ENCODE measurements at places on chromosomes 7 and 10.

- no peak for DNase-seq
These were observed 279.9 kb upstream of the MKLN1 start for GRCh38 chr7:131047651-131048304.

GRCh38 chr7:110095372-110096052, 995.4 kb upstream of the LRRN3 start:
- no peak for DNase-seq

DNA sequence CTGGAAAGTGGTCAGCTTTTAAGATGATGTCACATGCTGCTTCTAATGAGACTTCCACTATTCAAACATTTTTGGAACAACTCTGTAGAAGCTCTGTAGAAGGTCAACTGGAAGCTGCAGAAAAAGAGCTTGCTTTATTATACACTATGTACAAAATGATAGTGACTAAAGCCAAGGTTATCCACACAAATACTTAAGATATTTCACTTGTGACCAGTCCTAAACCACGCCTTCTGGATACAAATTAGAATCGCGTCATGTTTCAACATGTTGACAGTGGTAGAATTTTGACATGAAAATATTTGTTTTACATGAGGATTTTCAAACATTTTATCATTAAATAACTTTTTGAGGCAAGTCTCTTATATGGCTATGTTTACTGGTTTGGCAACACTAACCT, 499.6 kb upstream of the PHF14 start:
- DNase-seq, result no peak

GRCh38 chr7:70588191-70588921, 543.6 kb upstream of the GALNT17 start:
- no peak for DNase-seq

DNA sequence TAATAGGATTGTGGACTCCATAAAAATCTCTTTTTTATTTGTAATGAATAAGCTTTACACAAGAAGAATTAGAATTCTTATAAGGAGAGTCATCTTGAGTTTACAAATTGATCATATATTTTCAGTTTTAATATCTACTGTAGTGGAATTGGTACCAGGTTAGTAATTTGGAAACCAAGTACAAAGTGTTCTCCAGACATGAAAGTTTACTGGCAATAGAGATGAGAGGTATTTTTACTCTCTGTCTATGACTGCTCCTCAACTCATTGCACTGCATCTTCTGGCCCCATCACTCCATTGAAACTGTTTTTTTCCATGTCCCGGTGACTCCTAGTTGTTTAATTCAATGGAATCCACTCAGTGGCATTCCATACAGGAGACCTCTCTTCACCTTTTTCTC, 164.5 kb upstream of the SMIM30 start:
- DNase-seq, result no peak

GRCh38 chr10:131851346-131851745, 49.5 kb upstream of the PPP2R2D start:
- no peak for DNase-seq

DNA sequence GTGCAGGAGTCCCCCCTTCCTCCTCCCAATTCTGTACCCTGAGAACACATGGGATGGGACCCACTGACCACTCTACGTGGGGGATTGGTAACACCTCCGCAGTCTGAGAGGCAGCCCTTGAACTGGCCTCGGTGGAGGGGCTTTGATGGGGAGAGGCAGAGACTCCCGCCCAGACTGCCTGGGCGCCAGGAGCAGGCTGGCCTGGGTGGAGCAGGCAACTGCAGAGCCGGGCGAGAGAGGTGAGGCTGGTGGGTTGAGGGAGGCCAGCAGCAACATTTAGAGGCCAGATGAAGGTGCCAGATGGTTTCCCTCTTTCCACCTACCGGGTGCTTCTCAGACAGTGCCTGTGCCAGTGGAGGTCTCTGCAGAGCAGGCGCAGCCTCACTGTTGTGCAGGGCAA, 30.7 kb upstream of the ZNF467 start:
- DNase-seq, result no peak

DNA sequence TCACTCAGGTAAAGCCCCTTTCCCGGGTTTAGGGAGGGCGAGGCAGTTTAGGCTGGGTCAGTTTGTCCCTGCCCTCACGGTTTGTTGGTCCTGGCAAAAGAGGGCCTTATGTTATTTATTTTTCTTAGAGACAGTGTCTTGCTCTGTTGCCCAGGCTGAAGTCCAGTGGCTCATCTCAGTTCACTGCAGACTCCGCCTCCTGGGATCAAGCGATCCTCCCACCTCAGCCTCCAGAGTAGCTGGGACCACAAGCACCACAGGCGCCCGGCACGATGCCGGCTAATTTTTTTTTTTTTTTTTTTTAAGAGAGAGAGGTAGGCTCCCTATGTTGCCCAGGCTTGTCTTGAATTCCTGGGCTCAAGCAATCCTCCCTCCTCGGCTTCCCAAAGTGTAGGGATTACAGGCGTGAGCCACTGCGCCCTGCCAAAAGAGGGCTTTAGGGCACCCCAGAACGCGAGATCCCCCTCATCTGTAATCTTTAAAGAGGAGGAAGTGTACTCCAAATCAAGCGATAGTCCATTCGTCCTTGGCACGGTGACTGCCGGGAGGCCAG, 626 bp upstream of the BMS1 start:
- DNase-seq, result peak; percentile 61

DNA sequence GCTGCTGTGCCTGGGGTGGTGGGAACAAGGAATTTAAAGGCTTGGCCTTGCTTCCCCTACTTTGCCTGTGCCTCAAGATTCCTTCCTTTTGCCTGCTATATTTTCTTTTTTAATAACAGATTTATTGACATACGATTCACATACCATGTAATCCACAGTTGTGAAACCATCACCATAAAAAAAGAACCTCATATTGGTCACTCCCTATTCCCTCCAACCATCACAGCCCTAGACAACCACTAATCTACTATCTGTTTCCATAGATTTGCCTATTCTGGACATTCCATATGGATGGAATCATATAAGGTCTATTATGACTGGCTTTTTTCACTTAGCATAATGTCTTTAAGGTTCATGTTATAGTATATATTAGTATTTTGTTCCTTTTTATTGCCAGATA, 59.3 kb upstream of the TRIM8 start:
- no peak for DNase-seq

DNA sequence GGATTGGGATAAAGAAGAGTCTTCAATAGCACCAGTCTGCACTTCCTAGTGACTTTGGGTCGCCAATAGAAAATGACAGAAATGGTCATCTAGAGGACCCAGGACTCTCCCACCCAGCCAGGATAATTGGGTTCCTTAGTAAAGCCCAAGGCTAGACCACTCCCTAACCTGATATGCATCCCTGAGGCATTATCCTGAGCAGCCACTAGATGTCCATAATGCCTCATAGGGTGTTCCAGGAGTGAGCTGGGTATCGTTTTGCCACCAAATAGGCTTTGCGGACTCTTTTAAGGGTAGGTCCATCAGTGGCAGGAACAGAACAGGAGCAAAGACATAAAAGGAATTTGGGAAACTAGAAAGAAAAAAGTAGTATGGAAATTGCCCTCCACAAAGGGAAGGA, 4.5 kb upstream of the LRRC4 start:
- no peak for DNase-seq

Data from activated CD8-positive, alpha-beta memory T cell treated with anti-CD3 and anti-CD28 coated beads for 24 hours (primary cell).